Activated T-cell treated with anti-CD3 and anti-CD28 coated beads, Interleukin-2, amount 50 U/mL, for 72 hours (primary cell): ENCODE measurements at places on chromosomes 16 and 17. TPM values are rescaled to one million over a fixed set of nuclear protein-coding genes. Genes with fewer than 3 reads are reported as not detected.

- DNase-seq, result no peak
These were observed 23.9 kb downstream of the AMFR start for GRCh38 chr16:56401482-56401881.

DNA sequence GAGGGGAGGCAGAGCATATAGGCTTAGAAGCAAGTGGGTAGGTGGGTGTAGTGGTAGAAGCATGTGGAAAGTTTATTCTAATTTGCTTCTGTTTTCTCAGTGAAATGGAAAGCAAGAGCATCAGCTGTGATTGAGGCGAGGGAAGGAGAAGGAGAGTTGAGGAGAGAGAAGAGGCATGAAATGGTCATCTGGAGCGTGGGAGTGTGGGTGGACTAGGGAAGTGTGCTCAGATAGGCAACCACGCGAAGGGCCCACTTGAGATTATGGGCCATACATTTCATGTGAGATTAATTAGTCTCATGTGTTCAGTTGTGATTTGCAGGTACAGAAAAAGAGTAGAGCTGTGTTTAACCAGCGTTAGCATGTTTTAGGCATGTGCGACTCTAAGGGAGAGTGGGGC, 20.8 kb upstream of the CDC6 start:
- no peak for DNase-seq

DNA sequence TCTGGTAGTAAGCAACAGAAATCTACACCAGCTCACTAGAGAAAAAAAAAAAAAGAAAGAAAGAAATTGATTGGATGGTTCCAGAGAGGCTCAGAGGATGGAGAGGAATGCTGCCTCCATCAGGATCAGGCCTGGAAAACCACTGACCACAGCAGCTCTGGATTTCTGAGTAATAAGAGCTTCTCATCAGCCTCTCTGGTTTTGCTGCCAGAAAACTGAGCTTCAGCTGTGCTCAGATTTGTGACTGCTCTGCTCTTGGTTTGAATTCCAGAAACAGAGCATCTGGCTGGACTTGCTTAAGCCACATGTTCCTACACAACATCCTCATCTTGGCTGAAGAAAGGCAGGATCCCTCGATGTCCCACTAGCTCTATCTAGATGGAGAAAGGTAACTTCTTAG, 25.9 kb downstream of the IRX6 start:
- no peak for DNase-seq

DNA sequence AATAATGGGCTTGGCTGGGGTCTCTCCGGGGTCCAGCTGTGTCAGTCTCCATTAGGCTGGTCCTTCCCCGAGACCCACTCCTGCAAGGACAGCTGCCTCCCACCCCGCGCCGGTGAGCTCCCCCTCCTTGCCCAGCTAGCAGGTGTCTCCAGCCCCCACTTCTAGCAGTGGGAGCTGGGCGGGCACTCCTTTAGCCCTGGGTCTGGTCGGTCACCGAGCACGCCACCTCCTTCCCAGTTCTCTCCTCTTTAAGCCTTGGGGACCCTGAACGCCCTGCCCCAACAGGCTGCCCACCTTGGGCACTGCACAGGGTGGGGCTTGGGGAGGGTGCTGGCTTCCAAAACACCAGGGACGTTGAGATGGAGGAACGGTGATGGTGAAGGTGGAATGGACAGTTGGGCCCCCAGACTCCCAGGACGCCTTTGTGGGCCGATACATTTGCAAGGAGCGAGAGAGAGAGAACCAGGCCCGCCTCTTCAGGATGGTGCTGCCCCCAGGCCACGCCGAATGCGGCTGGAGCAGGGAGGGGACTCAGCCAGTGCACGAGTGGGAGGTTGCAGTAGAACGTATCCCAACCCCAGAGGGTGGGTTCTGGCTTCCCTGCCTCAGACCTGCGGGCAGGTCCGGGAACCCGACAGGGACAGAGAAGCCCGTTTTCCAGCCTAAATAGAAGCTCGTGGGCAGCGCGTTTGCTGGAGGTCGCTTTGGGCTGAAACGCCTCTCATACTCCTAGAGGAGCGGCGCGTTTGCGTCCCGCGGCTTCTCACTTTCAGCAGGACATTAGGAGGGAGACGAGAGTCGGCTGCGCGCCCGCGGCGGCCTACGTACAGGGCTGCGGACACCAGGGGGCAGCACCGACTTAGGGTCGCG, 10.7 kb downstream of the TBX2 start:
- DNase-seq, result peak; percentile 86

- DNase-seq, result no peak
These were observed 1259.0 kb upstream of the GOT2 start for GRCh38 chr16:59993101-59993500.

DNA sequence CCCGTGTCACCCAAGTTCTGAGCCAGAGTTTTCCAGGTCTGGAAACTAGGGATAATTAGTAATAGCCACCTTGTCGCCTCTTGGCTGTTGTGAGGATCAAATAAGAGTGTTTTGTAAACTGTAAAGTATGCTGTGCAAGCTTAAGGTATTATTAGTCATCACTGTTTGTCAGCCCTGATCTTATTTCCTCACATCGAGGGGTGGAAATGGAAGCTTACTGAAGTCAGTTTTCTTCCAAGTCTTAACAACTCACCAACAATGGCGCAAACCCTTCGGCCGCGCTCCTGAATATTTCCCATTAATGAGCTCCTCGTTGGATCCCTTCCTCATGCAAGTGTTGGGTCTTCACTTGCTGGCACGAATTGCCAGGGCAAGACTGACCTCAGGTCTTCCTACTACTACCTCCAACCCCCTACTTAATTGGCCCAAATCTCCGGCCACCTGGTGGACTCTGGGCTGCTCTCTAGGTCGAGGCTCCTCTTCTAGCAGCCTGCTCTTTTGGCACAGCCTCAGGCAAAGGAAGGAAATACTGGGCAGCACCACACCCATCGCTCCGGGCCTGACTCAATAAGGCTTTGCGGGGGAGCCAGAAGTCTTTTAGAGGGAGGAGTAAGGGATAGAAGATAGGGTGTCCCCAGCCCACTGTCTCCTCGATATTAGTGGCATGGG, 885 bp upstream of the SLC35B1 start:
- no peak for DNase-seq

DNA sequence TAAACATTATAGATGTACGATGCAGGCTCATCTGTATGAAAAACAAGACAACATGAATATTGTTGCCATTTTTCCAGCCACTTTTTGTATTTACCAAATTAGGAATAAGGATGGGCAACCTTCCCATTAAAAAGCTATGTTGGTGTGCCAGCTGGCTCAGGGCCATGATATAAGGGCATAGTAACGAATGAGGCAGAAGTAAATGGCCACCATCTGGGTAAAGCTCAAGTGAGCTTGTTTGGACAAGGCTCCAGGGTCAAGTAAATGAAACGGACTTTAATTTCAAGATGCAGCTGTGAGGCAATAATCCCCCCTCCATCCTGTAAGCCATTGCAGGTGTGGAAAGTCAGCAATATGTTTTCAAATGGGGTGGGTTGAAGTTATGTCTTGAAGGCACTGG, 930.9 kb upstream of the CDH8 start:
- DNase-seq, result no peak

- no peak for DNase-seq
These were observed 12.8 kb downstream of the FLCN start for GRCh38 chr17:17224137-17224536.

DNA sequence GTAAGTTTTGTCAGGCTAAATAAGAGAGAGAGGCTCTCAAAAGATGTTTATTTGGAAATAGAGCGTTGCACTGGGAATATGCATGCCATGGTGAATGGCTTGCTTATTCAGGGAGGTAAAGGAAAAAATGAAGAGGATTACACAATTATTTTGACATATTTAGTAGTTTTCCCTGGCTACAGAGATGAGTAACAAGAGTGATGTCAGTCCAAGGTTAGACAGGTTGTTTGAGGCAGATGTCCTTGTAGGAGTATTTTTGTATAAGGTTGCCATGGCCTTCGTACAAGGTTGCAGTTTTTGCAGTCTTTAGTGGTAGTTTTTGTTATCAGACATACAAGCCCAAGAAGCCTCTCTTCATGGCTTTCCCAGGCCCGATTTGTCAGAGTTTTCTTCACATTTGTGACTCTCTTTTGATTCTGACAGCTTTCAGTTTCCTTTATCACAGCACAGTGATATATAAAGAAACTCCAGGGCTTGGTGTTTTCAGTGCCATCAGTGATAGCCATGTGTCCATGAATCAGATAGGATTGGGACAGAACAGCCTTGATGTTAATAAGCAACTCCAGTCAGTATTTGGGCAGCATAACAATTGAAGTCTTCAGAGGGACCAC, 18.7 kb upstream of the LGALS9 start:
- DNase-seq, result no peak

DNA sequence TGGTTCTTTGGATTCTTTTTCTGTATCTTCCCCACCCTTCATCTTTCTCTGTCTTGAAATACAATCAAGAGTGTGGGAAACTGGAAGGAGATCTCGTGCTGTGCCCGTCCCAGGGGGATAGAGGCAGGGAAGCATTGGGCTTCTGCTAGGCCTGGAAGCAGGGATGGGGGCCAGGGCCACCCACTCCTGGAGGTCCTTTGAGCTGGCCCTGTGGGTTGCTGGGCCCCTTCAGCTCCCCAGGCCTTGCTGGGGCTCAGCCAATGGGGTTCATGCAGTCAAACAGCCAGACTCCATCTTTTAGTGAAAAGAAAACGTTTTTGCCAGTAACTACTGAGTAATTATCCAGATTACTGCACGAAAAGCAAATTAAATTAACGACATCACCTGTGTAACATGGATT, 67.8 kb downstream of the CCDC182 start:
- DNase-seq, result no peak

DNA sequence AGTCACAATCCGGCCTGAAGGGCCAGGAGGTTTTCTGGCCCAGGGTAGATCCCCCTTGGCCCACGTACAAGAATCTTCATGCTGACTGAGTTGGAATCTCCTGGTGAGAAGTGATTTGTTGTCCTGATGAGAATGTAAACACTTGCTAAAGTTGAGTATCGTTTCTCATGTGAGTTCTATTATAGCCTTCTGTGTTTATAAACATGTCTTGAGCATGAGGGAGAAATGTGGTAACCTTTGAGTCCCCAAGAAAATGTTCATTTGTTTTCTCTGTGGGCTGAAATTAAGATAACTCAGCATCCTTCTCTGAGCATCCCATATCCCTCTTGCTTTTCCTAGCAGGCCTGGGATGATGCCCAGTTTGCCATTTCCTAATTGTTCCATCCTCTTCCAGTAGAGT, 204.8 kb downstream of the FTO start:
- DNase-seq, result no peak

GRCh38 chr16:26651464-26651863, 415.3 kb upstream of the C16orf82 start:
- no peak for DNase-seq

Gene TMEM235
- total RNA-seq, result not detected

Gene RASD1
- 3.0 TPM for total RNA-seq

- DNase-seq, result no peak
These were observed 278 bp downstream of the RAB11FIP3 start for GRCh38 chr16:425740-426114.

- DNase-seq, result no peak
These were observed 19.3 kb downstream of the MYLK3 start for GRCh38 chr16:46728806-46729205.

Gene SOCS3
- 164 TPM for total RNA-seq

DNA sequence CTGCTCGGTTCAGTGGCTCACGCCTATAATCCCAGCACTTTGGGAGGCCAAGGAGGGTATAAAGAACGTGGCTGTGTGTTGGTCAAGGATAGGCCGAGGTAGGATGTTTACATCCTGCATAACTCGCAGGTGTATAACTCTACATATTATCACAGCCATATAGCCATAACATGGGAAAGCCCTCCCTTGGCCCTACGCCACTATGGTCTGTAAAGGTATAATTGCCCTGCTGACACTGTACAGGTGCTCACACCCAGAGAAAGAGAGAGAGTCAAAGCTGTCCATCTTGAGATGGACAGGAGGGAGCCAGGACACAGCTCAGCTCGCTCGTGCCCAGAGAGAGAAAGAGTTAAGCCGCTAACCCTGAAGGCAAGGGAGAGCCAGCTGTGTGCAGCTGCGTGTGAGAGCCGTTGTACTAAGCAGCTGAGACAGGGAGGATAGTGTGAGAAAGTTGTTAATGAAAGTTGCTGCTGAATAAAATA, 30.4 kb upstream of the DHX8 start:
- DNase-seq, result no peak

DNA sequence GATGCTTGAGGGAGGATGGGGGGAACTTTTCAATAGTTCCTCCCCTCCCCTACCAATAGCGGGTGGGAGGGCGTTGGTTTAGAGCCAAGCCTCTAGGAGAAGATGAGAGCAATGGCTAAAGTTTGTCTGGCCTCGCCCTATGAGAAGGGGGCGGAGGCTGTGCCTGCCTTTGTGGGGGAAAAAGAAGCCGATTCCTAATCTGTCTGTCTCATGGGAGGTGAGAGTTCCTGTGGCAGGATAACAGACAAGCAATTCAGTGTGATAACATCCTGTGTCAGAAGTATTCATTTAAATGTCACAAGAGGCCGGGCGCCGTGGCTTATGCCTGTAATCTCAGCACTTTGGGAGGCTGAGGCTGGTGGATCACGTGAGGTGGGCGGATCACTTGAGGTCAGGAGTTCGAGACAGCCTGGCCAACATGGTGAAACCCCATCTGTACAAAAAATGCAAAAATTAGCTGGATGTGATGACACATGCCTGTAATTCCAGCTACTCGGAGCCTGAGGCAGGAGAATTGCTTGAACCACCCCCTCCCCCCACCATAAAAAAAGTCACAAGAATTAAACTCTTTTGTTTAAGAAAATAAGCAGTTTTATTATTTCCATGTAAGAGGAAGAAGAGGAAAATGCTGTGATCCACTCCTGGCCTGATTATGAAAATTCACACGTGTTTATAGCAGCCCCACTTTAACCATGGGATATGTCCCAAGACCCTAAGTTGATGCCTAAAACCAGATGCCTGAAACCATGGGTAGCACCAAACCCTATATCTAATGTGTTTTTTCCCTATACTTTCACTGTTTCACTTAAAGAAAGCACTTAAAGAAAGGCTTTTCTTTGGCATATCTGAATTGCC, 1.7 kb downstream of the SLFN5 start:
- DNase-seq, result peak; percentile 87

- DNase-seq, result no peak
These were observed 25.4 kb downstream of the CRAMP1 start for GRCh38 chr16:1637526-1637925.

- DNase-seq, result no peak
These were observed 2.6 kb upstream of the HCRT start for GRCh38 chr17:42187833-42188232.

Gene GNAO1
- total RNA-seq, result 21.0 TPM

Gene JPH3
- total RNA-seq, result 0.60 TPM

Gene RNU2-1
- total RNA-seq, result 4,759 TPM

- no peak for DNase-seq
These were observed 28.0 kb downstream of the CACNA1G start for GRCh38 chr17:50588391-50589049.

DNA sequence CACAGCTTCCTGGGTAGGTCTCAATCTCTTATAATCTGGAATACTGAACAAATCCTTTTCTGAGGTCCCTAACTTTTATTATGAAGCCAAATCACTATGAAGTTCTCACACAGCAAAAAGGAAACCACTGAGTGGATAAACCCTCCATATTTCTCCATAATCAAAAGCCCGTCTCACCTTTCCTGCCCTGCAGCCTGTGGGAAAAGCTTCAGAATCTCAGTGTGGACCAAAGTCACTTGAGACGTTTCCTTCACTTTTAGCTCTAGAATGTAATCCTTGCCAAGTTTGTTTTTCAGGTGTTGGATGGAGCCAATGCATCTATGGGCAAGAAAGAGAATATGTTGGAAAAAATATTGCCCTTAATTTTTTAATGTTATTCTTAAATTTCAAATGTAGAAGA, 22.0 kb upstream of the ABCA9 start:
- DNase-seq, result no peak

- no peak for DNase-seq
These were observed 77.6 kb upstream of the MED9 start for GRCh38 chr17:17398943-17399926.
